CD4-positive, alpha-beta T cell treated with Interleukin-21 for 1 hour (primary cell): ENCODE measurements at places on chromosomes 13 and 19.

GRCh38 chr19:41575998-41576397 is at the start of gene CEACAM21:
Gene CEACAM21, plus strand, starts transcription at chr19:41576166. Its CDS starts 109 bp downstream, at chr19:41576275.
- DNase-seq, result peak; percentile 60

DNA sequence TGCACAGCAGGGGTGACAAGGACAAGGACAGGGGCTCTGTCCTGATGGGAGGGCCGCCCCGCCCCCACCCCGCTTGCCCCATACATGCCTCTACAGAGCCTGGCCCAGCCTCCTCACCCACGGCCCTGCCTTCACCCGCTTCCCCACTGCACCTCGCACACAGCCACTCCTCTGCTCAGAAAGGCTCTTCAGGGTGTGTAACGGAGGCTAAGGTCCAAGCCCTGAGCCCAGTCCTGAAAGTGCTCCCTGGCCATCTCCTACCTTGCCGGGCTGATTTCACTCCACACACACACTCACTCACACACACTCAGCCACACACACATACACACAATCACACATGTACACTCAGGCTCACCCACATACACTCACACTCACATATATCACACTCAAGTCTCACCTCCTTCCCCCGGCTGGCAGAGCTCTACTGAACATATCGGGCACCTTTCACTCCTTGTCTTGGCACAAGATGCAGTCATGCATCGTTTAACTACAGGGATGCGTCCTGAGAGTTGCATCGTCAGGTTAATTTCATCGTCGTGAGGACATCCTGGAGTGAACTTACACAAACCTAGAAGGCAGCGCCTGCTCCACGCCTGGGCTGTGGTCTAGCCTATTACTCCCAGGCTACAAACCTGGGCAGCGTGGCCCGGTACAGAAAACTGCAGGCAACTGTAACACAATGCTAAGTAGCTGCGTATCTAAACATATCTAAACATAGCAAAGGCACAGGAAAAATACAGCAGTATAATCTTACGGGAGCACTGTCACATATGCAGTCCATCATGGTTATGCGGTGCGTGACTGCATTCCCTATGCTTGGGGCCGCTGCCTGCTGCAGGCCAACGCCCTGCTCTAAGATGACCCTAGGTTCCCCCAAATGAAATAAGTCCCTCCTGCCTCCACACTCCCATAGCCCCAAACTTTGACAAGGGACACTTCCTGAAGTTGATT is 13.1 kb downstream of the EPS15L1 start:
- DNase-seq, result no peak

DNA sequence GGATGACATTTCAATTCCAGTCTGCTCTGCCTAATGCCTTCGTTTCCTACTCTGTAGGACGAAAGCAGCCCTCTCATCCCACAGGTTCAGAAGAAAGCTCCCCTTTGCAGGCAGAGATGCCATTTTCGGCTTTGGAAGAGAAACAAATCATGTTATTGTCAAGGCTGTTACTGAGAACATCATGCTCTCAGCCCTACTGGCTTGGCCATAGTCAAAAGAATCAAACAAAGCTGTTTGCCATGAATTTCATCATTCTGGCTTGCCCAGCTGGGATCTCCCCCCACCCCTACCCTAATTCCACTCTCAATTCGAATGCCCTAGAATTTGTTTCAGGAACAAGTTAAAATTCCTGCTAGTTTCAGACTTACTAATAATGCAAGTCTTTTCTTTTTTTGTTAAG is 162.3 kb upstream of the SERP2 start:
- DNase-seq, result no peak

GRCh38 chr19:51430221-51430620 is 12.8 kb upstream of the SIGLEC10 start:
- DNase-seq, result no peak

DNA sequence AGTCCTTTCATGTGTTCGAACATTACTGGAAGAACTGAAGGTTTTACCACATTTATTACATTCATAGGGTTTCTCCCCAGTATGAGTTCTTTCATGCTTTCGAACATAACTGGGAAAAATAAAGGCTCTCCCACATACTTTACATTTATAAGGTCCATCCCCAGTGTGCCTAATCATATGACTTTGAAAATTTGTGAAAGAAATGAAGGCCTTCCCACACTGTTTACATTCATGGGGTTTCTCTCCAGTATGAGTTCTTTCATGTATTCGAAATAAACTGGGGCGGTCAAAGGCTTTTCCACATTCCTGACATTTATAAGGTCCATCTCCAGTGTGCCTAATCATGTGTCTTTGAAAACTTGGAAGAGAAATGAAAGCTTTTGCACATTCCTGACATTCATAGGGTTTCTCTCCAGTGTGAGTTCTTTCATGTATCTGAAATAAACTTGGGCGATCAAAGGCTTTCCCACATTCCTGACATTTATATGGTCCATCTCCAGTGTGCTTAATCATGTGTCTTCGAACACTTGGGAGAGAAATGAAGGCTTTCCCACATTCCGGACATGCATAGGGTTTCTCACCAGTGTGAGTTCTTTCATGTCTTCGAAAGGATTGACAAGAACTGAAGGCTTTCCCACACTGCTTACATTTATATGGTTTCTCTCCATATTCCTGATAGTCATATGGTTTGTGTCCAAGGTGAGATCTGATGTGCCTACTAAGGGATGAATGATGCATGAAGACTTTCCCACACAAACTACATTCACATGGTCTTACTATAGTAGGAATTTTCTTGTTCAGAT is 24.0 kb downstream of the ZNF564 start:
- no peak for DNase-seq

DNA sequence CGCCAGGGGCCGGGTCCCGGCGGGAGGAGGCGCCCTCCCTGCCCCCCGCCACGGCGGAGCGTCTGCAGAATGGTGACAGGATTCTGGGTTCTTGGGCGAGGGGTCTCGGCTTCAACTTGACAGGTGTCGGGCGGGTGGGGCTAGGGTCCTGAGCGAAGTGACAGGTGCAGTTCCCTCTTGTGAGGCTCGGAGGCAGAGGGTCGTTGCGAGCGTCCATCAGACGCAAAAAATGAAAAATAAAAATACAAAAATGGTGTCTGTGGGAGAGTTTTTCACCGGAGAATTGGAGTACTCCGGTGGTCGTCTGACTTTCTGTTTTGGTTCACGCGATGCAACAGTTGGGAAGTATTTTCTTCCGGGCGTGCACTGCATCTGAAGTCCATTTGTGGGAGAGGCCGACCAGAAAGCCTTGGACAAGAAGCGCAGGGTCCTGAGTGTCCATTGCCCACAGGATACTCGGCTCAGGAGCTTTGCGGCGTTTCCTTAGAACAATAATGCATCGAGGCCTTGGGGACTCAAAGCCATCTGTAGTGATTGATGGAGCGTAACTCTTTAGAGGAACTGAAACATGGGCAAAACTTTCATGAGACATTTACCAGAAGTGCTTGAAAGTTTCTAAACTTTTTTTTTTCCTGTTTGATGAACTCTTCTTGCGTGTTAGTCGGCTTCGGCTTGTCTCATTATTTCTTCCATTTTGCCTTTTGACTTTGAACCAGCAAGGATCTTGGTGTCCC is 759 bp downstream of the RB1 start:
- peak; percentile 55 for DNase-seq

DNA sequence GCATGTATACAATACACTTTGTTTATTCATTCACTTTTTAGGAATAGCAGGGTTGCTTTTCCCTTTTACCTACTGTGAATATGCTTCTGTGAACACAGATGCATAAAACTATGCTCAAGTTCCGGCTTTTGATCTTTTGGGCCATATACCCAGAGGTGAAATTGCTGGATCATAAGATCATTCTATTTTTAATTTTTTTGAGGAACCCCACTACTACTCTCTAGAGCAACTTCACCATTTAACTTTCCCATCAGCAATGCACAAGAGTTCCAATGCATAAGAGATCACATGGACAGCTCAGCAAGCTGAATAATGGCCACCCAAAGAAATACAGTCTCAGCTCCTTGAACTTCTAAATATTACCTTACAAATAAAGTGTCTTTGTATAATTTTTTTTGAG is 17.0 kb upstream of the SIGLEC10 start:
- DNase-seq, result no peak

GRCh38 chr13:20682061-20682460 is 21.4 kb upstream of the IL17D start:
- DNase-seq, result no peak

- no peak for DNase-seq
Measured at GRCh38 chr19:6044056-6044805, 66.1 kb downstream of the RFX2 start.

DNA sequence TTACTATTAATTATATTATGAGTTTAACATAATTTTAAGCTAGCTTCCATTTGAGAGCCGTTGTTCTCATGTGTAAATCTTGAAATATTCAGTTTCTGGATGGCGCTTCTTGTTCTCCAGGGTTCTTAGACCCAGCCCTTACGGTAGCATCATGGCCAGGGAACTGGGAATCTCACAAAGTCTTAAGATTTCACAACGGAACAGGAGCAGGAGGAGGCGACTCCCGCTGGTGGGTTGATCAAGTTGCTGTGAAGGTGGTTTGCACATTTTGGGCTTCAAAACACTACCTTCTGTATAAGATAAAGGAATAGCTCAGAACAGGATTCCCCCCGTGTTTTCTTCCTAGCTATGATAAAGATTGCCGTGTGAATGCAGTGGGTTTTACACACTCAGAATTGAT is 2.8 kb downstream of the NAXD start:
- DNase-seq, result no peak

- DNase-seq, result no peak
Measured at GRCh38 chr19:20124879-20125278, 42.1 kb upstream of the ZNF486 start.

DNA sequence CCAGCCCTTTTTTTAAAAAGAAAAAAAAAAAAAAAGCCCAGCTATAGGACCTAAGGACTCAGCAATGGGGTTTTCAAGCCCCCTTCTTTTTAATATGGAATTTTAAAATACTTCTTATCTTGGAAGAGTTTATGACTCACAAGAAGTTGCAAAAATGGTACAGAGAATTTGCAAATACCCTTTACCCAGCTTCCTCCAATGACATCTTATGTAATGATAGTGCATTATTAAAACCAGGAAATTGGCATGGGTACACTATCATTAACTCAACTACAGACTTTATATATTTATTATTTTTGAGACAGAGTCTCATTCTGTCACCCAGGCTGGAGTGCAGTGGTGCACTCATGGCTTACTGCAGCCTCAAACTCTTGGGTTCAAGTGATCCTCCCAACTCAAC is 16.1 kb downstream of the TMEM38A start:
- DNase-seq, result no peak
